Effector memory CD8-positive, alpha-beta T cell (primary cell): ENCODE measurements at places on chromosomes 2 and 18.

DNA sequence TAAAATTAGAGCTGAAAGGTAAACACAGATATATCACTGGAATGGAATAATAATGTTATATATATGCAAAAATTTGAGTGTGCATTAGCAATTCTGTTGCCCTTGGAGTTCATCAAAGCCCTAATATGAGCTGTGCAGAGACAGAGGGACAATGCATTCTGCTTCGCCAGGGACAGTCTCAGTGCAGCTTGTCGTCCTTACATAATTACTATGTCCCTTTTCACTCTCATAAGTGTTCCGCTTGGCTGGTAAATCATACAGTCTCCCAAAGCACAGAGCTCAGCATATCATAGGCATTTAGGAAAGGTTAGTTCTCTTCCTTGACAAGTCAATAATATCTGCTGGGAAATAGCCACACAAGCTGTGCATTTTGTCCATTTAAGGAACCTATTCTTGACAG lies 30.7 kb downstream of the MAPK4 start:
- no peak for DNase-seq

DNA sequence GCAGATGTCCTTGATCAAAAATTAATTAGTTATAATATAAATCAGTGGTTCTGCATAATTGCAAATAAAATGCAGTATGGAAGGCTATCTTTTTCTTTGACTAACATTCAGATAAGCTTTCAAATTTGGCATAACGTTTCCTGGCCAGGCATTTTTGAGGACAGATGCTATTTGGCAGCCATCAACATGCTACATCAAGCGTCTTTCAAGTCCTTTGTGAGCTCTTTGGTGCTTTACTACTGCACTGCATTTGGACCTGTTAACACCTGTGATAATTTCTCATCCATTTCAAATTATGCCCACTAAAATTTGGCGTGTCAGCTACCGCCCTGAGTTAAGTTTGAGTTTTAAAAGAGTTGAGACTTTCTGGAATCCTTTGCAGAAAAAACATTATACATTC lies 545.7 kb downstream of the STK39 start:
- DNase-seq: no peak

DNA sequence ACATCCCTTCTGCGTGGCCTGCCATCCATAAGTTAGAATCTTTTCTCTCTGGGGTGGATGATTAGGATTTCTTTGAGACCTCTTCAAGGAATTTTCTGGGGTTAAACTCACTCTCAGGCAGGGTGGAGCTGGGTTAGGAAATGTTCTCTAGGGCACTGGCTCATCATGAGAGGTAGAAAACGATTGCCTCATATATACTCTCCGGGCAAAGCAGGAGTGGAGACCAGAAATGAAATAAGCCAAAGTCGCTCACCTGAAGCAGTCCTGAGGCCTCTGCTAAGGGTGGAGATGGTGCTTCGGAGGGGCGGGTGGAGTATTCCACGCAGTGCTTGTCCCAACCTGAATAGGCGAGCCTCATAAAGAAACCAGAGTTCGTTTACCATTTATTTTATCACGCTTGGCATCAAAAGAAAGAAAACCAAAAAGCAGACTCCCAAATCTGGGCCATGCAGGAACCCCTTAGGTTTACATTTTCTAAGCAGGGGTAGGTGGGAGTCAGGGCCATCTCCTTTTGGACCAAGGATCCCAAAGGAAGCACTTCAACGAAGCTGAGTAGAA lies 249.3 kb upstream of the MEIS1 start:
- DNase-seq: no peak

DNA sequence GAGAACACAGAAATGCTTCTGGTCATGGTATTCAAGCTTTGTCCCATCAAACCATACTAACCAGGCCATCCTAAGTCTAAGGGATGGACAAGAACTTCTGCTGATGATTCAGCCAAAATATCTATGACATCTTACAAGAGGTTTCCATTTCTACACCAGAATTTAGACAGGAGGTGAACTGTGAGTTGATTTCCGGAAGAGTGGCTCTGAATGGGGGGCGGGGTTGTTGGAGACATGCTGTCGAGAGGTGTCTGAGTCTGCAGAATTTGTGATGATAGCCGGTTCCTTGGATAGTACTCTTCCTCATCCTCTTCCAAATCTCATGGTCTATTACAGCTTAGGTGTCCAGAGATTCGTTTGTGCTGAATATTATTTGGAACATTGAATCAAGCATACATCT lies 408.7 kb upstream of the TCF4 start:
- no peak for DNase-seq

GRCh38 chr18:65056575-65056974 lies 694.2 kb upstream of the CDH7 start:
- DNase-seq: no peak

- DNase-seq: no peak
Observed at GRCh38 chr2:230318190-230319121, 8.5 kb upstream of the SP140L start.

- DNase-seq: no peak
Observed at GRCh38 chr18:37428288-37428974, 137.2 kb downstream of the CELF4 start.

DNA sequence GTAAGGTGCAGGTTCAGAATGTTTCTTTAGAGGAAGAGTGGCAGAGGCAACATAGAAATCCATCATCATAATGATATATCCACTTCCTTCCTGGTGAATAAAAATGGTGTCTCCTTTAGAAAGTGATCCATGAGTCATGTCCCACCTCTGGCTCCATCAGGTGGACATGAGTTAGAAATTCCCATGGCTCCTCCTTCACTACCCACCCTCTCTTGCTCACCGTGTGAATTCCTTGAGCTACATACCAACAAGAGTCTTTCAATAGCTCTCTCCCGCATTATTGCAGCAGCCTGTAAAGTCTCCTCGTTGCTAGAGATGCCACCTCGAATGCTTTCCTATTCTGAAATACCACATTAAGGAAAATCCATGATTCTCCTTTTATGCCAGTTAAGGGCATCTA lies 317.6 kb downstream of the LNPK start:
- no peak for DNase-seq
